ENCODE measurements at places on chromosomes 13 and 19.

GRCh38 chr13:28387740-28388501 lies 107.0 kb downstream of the FLT1 start:
- no peak for DNase-seq

DNA sequence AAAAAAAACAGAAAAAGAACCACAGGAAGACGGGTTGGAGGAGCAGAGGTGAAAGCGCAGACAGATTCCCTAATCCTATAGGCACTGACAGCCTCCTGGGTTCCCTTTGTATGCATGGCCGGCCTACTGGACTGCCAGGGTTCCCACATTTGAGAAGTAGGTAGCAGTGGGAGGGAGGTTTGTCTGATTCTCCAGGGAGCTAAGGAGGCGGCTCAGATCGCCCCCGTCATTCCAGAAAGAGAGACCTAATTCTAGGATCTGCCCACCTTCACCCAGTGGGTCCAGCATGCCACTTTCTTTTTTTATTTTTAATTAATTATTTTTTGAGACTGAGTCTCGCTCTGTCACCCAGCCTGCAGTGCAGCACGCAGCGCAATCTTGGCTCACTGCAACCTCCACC lies 9.7 kb upstream of the CCL25 start:
- no peak for DNase-seq

GRCh38 chr13:41496420-41497234 lies 39.3 kb downstream of the RGCC start:
- peak; percentile 66 for DNase-seq

DNA sequence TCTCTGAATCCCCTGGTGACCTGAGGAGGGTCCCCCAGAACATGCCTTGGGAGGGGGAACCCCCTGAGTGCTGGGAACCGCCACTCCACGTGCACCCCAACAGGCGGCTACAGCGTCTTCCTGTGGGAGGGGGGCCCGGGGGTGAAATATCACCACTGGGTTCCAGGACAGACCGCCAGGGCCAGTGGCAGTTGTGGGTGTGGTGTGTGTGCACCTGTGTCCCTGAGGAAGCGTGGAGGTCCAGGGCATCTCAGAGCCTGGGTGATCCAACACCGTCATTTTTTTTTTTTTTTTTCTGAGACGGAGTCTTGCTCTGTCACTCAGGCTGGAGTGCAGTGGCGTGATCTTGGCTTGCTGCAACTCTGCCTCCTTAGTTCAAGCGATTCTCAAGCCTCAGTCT lies 4.2 kb downstream of the ADGRE5 start:
- no peak for DNase-seq

DNA sequence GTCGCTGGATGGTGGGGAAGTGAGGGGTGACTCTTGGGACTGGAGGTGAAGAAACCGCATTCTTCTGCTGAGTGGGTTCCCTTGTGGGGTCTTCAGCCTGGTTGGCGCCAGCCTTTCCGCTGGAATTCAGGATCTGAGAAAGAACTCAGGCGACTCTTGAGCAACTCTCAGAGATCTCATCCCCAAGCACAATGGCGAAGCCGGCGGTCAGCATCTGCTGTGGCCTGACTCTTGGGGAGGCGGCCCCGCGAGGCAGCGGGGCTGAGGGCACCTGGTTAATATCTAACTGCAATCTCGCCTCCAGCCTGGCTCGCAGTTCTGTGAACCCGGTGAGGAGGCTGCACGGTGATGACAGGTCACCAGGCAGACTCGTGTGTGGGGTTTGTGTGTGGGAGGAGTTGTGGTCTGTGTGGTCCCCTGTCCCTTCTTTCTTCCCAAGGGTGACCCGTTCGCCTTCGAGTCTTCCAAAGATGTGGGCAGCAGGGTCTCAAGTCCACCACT lies 883 bp downstream of the ZNF441 start:
- peak; percentile 39 for DNase-seq

DNA sequence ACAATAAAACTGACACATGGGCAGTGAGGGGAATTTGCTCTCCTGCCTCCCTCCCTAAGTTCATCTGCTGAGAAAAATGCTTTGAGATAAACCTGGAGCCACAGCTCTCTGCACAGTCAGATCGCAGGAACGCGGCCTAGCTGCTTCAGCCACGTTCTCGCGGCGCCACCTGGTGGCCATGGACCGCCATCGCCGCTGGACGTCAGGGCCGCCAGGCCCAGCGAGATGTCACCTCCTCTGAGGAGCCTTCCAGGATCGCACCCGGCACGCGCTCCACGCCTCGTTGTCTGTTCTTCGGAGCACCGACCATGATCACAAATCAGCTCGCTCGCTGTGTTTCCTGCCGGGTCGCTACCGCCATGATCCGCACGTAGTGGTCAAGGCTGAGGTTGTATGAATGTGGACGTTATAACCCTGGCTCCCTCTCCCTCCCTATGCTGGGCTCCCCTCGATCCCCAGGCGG lies 20.6 kb upstream of the USP29 start:
- DNase-seq: peak; percentile 50

All from choroid plexus epithelial cell (primary cell).